ENCODE measurements at places on chromosomes 3 and 15.
A peak's percentile ranks its signal among the peaks of the same experiment; 100 is the strongest.

DNA sequence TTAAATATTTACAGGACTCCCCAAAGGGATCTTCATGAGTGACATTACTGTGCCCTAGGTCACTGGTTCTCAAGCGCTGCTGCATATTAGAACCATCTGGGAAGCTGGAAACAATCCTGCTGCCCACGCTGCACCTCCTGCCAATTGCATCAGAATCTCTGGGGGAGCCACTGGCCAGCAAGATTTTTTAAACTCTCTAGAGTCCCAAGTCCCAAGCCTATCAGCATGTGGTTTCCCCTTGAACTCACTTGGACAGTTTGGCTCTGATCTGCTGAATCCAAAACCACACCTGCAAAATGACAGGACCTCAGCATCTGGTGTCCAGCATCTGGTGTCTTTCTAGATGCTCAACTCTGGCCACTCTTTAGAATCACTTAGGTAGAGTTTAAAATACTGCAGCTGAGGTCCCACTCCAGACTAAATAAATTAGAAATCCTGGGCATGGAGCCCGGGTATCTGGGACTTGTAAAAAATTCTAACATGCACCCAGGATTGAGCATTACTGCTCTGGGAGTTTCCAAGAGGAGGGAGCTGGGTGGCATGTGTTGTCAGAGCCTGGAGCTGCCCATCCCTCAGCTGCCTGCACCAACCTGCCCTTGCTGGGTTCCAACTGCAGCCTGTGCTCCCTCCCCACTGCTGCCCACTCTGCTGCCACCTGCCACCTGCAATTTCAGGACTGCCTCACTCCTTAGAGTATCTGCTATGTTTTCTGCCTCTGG, 311.3 kb downstream of the SLC9A9 start:
- no peak for DNase-seq

- DNase-seq: no peak
Measured at GRCh38 chr3:190385731-190386688, 2.0 kb upstream of the CLDN16 start.

DNA sequence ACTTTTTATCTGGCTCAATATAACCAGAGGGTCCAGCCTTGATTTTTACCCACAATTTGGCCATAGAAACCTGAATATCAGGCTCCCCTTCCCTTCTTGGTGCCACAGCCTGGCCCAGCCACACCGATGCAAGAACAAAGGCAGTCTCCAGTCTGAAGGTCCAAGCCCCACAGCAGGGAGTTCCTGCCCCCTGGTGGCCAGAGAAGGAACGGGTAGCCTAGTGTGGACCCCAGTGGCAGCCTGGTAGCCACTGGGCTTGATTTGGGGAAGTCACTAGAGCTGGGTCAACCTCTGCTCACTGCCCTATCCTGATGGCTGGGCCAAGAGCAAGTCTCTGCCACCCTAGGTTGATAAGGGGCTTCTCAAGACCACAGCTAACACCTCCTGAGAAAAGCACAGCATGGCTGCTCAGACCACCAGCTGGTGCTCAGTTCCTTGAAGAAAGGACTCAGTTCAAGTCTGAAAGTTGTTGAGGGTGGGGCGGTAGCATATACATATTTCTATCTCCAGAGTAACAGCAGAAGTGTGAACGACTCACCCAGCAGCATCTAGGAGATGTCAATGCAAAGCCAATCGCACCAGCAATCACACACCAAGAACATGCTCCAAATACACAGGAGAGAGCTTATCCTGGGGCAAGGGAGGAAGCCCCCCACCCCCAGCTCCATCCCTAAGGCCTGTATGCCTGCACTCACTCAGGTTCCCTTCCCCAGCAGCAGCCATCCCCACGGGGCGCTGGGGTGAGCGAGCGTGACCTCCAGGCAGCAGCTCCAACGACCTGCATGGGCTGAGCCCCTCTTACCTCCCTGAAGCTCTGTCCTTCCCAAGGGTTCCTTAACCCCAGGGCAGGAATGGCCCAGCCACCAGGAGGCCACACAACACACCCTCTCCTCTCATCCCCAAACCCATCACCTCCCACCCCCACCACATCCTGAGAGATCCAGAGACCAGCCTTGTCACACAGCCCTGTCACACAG, 7.6 kb downstream of the PFKFB4 start:
- peak; percentile 42 for DNase-seq

DNA sequence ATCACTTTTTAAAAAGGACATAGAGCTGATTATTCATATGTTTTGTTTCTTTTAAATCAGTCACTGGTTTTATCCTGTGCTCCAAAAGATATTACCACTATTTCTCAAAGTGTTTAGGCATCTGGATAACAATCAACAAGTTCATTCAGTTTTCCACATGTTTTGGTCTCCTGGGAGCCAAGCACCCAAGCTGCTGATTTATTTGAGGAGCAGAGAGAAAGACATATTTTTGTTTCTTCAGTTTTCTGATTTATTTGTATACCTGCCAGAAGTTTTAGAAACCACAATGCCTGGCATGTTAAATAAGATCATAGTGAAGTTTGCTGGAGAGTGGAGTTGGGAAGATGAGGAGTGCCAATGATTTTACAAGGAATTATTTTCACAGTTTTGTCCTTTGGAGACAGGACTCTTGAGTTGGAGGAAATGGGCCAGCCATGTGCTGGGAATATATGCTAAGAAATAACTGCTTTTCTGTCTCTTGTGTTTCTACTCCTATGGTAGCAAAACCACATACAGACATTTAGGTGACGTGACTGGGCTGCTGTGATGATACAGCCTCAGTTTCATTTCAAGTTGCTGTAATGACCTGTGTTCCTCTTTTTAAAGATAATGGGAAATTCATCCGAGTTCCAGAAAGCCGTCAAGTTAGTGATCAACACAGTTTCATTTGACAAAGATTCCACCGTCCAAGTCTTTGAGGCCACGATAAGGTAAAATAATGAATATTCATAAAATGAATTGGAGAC, 11.7 kb downstream of the EDEM1 start:
- DNase-seq: no peak

DNA sequence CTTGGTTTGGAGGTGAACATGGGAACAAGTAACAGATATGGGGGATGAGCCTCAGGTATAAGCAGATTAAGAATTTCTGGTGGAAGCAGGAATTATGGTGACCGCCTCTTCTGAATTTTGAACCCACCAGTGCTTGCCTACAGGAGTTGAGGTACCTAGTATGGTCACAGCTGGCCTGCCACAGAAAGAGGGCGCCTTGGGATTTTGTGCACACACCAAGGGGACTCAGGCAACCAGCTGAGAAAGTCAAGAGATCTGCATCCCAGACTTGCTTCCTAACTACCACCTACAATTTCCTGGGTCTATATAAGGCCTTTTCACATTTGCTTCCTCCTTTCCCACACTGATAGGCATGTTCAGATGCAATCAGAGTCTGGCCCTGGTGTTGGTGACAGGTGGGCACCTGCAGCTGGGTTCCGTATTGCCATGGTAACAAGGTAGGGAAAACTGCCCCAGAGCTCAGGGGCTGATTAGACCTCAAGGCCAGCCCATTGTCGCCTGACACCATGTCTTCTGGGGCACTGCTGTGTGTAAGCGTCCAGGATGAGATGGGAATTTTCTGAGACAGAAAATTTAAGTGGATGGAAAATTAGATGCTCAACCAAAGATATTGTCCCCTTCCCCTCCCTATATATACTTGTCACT, 75.9 kb upstream of the RASGRF1 start:
- DNase-seq: no peak

Data from iPS DF 19.7 (cell line).